Sigmoid colon (tissue), 7 donors: ENCODE measurements at places on chromosomes 1 and 21. TPM values are rescaled to one million over a fixed set of nuclear protein-coding genes. Genes with fewer than 3 reads are reported as not detected.

DNA sequence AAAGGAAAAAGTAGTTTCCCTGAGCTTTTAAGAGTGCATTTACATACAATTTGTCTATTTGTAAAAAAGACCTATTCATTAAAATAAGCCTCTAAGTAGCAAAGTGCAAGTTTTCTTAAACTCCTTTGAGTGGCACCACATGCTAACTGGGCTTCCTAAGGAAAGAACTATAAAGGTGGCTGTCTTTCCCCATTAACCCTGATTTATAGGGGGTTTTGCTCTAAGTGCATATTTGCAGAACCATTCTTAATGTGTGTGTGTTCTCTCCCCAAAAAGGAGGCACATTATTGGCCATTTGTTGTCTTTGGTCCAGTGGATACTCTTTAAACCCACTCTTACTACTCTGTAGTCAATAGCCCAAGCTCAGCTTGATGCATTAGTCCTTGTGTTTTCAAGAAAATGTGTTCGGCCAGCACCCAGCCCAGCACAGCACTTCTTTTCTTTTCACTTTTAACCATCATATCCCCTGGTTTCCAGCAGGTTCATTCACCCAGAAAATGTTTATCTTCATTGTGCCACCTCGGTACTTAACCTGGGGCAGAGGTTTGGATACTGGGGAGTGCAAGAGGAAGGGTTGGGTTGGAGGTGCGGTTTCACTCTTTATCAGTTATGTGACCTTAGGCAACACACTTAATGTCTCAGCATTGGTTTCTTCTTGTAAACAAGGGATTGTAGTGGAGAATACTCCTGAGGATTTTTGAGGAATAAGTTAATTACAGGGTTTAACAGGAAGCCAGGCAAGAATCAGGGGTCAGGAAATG is 161.9 kb upstream of the UBE2U start:
- DNase-seq: no peak

DNA sequence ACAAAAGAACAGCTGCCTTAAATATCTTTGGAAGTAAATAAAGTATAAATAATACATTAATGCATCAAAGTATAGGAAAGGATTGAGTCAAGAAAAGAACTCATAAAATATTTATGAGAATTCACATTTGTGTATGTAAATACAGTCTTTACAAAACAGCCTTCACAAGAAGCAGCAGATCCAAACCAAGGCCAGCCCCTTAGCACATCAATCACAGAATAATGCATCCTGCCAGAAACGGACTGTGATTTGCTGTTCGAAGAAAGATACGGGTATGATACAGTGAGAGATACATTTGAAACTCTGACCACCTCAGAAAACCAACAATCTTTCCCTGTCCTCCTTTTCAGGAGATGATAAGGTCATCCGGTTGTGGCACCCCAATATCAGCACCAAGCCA is 70.9 kb downstream of the WDR64 start:
- DNase-seq: no peak

GRCh38 chr1:206411321-206411720 is 59.0 kb upstream of the IKBKE start:
- DNase-seq: no peak

DNA sequence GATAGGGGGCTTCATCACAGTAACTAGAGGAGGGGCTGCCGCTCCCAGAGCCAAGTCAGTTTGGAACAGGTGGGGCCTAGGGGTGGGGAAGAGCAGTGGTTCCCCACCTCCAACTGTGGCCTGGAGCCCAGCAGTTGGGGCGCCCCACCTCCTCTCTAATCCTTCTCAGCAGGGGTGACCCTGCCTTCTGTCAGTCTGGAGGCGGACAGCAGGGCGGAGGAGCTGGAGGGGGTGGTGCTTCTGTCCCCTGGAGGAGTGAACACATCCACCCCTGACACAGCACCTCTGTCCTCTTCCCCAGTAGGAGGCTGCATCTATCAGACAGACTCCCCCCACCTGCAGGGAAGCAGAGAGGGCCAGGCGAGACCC is 73.8 kb downstream of the MRPL37 start:
- DNase-seq: peak; percentile 93

- no peak for DNase-seq
Measured at GRCh38 chr1:243520831-243521230, 265.0 kb downstream of the SDCCAG8 start.

DNA sequence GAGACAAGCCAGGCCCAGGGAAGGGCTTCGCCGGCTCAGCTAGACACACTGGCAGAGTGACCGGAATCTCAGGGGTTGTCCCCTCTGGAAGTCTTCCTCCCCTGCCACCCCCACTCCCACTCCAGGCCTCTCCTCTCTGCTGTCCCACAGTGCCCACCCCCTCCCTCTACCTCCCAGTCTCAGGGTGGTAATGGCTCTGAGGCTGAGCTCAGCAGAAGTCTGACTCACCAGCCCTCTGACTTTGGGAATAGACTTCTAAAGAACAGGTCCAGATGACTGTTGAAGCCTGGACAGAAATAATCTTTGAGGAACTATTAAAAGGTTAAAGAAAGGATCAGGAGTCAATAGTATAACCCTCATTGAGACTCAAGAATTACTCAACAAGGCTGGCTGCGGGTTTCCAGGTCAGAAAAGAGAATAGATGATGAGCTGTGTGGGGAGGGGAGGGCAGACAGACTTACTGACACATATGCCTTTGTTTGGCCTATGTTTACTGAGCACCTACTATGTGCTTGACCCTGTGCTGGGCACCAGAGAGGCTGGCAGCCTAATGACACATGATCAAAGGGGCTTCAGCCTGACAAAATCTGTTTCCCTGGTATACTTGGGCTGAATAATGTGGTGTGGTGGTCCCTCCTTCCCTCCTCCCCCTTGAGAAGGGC is 8.2 kb downstream of the HCRTR1 start:
- no peak for DNase-seq

DNA sequence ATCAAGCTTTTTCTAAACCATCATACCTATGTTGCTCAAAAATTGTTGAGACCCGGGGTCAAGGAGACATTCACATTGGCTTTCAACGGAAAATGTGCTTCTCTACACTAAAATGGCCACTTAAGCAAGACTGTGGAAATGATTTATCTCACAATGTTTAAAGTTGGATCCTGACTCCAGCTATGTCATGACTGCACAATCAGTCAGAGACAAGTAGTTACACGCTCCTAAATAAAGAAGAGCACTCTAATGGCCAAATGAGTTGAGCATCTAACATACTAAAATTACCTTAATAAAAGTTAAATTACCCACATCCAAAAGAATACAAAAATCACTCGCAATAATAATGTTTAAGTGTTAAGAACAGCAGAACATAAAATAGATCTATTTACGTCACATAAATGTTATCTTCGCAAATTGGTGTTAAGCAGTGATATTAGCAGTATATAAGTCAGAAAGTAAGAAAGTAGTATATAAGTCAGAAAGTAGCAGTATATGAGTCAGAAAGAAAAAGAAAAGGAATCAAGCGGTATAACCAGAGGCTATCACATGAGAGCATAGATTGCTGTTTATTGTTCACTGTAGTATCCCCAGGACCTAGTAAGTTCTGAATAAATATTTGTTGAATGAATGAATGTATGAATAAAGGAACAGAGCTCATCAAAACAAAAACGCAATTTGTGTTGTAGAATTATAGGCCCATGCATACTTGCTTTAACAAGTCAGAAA is 28.4 kb downstream of the ZNF281 start:
- no peak for DNase-seq

DNA sequence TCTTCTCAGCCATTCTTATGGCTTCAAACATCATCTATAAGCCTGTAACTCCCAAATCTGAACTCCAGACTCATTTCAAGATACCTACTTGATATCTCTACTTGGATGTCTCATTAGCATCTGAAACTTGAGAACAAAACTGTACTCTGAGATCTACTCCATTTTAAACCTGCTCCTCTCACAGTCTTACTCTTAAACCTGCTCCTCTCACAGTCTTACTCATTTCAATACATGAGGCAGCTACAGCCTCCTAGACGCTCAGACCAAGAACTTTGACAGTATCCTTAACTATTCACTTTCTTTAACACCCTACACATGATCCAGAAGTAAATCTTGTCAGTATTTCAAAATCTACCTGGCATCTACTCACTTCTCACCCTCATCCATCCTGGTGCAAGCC is 54.3 kb downstream of the NBPF6 start:
- no peak for DNase-seq

- no peak for DNase-seq
Measured at GRCh38 chr1:52798331-52798730, 44.2 kb upstream of the ZYG11A start.

GRCh38 chr1:195415584-195415983 is 1192.7 kb downstream of the KCNT2 start:
- no peak for DNase-seq

GRCh38 chr1:53328541-53329499 is 950 bp upstream of the LRP8 start:
- peak; percentile 57 for DNase-seq

DNA sequence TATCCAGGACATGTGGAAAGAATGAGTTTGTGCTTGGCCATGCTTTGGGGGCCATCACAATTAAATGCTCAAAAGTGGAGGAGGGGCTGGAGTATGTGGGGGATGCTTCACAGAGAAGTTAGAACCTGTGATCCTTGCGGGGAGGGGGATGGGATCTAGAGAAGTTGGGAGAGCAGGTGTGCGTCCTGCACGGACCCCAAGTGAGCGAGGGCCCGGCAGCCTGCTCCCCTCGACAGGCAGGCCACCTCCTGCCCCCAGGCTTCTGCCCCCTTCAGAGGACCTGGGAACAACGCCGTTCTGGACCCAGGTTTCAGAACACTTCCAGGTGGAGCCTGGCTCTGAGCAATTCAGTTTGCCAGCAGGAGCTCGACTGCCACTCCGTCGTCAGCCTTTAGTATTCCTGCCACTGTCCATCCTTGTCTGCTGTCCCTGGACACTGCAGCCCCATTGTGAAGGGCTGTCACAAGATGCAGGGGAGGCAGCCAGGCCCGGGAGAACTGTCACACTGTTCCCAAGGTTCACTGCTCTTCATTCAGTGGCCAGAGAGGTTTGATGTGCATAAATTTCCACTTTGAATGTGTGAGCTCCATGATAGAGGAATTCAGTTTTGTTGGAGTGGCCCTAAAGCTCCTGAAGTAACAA is 112.2 kb downstream of the DHRS3 start:
- DNase-seq: peak; percentile 55

- no peak for DNase-seq
Measured at GRCh38 chr21:29018540-29018939, 609 bp downstream of the RWDD2B start.

DNA sequence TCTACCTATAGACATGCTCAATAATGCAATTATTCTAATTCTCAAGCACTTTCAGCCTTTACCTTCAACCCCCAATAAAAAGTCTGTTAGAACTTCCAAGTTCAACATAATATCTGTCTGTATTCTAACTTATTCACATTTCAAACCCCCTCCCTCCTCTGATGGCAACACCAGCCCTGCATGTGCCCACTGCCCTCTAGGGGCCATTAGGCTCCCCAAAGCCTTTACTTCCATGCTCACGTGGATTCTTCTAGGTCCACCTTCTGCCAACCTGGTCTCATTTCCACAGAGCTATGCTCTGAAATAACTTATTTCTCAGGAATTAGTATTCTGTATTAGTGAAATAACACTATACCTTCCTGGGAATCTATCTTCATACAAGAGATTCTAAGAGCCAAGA is 22.2 kb upstream of the KPRP start:
- DNase-seq: no peak

- no peak for DNase-seq
Measured at GRCh38 chr1:242057745-242058115, 58.8 kb upstream of the MAP1LC3C start.

GRCh38 chr1:84103197-84103992 is 40.7 kb upstream of the PRKACB start:
- peak; percentile 77 for DNase-seq

DNA sequence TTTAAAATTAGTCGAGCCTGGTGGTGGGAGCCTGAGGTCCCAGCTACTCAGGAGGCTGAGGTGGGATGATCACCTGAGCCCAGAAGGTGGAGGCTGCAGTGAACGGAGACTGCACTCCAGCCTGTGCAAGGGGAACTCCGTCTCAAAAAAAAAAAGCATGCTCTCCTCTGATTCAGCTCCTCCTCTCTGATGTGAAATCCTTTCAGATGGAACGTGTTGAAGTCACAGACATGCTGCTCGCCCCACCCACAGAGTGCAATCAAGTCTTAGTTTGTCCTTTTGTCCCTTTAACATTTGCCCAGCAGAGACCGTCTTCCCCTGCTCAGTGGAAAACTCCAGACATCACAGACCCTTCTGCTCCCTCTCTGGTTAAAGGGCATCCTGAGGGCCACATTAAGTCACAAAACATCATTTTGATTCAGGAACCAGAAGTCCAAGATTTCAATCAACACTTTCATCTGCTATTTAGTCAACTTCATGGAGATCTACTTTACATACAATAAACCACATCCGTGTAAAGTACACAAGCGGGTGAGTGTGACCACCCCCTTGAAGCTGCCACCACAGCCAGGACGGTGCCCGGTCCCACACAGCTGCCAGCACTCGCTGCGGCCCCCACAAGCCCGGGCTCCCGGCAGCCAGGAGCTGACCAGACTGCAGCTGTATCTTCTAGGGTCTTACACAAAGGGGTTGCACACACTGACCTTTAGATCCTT is 18.9 kb upstream of the RNF223 start:
- DNase-seq: no peak

OR2L8 gene
- total RNA-seq: not detected

MATN1 gene
- total RNA-seq: 0.54 TPM

KIF17 gene
- 1.6 TPM for total RNA-seq

BACE2 gene
- 52.8 TPM for total RNA-seq

CELA3A gene
- total RNA-seq: not detected
